ENCODE measurements at places on chromosomes 2 and 18.

- DNase-seq = no peak
Observed at GRCh38 chr2:26720322-26721114, 28.0 kb downstream of the KCNK3 start.

GRCh38 chr2:82875858-82876257 is 1583.2 kb downstream of the SUCLG1 start:
- no peak for DNase-seq

DNA sequence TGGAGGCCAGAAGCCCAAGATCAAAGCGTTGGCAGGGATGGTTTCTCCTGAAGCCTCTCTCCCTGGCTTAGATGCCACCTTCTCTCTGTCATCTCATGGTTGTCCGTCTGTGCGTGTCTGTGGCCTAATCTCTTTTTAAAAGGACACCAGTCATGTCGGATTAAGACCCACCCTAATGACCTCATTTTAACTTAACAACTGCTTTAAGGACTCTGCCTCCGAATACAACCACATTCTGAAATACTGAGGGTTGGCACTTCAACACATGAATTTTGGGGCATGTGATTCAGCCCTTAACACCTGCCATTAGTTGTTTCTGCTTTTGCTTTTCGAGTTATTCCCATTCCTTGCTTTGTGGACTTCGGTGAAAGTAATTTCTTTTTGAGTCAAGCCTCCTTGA is 97.8 kb upstream of the SMIM21 start:
- DNase-seq = no peak

DNA sequence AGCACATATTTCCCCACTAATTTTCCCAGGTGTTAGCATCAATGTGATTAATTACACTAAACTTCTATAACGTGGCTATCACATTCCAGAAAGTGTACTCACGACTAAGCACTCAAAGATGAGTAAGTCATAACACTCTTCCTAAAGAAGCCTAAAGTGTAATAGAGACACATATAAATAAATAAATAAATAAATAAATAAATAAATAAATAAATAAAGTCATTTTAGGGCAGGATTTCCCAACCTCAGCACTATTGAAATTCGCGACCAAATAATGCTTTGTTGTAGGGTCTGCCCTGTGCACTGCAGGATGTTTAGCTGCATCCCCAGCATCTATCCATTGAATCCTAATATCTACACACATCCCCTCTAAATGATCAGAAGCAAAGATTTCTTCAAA is 390.9 kb downstream of the CDH7 start:
- no peak for DNase-seq

DNA sequence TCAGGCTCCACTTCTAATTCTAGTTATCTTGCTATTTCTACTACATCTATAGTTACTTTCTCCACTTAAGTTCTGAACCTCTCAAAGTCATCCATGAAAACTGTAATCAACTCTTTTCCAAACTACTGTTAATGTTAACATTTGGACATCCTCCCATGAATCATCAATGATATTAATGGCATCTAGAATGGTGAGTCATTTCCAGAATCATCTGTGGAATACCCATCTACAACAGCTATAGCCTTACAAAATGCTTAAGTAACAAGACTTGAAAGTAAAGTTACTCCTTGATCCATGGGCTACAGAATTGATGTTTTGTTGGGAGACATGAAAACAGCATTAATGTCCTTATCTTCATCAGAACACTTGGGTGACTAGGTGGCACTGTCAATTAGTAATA is 35.4 kb downstream of the BARD1 start:
- DNase-seq = no peak

GRCh38 chr2:145344076-145344724 is 824.3 kb upstream of the ZEB2 start:
- DNase-seq = no peak
